D721Med (cell line): ENCODE measurements at places on chromosomes 4 and X.

DNA sequence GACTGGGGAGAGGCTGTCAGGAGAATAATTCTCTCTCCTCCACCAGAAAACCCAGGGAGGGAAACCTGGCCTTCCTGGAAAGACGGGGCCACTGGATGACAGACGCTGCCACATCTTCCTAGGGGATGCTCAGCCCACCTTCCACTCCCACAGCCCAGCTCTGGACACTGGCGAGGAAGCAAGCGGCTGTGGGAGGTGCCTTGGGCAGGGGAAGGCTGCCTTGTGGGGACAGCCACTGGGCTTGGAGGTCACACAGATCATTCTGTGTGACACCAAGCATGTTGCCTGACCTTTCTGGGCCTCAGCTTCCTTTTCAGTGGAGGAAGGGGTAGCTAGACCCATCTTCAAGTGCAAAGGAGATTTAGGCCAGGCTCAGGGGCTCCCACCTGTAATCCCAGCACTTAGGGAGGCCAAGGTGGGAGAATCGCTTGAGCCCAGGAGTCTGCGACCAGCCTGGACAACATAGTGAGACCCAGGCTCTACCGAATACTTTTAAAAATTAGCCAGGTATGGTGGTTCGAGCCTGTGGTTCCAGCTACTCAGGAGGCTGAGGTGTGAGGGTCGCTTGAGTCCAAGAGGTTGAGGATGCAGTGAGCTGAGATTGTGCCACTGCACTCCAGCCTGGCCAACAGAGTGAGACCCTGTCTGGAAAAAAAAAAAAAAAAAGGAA lies 9.8 kb upstream of the MSX1 start:
- DNase-seq: no peak

GRCh38 chr4:110620322-110620690 lies 2.6 kb downstream of the PITX2 start:
- no peak for DNase-seq

DNA sequence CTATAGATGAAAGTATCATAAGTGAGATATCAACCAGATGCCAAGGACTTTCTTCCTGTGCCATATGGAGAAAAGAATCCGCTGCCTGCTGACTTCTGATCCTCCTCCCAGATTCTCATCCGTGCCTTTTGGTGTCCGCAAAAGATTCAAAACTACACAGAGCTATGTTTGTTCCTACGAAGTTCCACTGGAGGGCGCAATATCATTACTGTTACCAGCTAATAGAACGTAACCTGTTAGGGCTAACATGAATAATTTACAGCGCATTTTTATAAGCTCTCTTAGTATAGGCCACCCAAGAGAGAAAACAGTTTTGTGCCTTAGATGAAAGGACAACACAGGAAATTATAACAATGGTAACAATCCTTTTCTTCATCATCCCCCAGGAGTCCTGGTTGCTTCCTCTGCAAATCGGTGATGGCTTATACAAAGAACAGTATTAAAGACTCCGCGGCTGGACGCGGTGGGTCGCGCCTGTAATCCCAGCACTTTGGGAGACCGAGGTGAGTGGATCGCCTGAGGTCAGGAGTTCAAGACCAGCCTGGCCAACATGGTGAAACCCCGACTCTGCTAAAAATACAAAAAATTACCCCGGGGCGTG lies 22.8 kb upstream of the CENPVL3 start:
- no peak for DNase-seq

DNA sequence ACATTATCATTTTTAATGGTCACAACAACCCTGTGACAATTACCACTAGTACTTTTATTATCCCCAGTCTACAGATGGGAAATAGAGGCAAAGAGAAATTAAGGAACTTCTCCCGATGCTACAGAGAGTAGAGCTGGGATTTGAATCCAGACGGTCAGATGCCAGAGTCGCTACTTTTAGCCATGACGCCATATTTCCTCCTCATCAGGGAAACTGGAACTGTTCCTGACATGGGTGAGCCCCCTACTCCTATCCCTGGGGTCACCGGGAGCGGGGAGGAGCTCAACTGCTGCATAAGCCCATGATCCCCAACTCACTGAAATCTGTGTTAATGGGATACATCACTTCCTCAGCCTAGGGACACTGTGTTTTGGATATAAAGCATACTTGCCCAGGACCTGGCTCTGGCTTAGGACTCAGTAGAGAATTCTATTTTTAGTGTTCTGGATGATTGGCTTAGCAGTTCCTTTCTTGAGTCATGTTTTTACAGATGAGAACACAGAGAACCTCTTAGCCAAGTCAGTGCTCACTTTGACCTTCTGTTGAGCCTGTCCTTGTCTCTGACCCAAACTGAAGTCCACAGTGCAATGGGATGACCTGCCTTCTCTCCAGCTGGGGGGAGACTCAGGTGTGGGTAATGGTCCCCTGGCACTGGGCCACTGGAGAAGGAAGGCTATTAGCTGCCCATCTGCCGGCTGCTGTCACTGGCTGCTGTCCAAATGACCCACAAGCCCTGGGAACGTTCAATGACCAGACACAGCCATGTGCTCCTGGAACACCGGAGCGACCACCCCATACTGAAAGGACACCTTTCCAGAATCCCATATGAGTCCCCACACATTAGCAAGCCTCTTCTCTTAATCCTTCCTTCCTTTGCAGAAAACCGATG lies 90.8 kb upstream of the SHISA3 start:
- no peak for DNase-seq
